ENCODE measurements at places on chromosomes 5 and 9.

- DNase-seq = no peak
Observed at GRCh38 chr5:154164249-154164581, 26.3 kb upstream of the GALNT10 start.

GRCh38 chr9:13879981-13880380 lies 434.0 kb downstream of the NFIB start:
- no peak for DNase-seq

DNA sequence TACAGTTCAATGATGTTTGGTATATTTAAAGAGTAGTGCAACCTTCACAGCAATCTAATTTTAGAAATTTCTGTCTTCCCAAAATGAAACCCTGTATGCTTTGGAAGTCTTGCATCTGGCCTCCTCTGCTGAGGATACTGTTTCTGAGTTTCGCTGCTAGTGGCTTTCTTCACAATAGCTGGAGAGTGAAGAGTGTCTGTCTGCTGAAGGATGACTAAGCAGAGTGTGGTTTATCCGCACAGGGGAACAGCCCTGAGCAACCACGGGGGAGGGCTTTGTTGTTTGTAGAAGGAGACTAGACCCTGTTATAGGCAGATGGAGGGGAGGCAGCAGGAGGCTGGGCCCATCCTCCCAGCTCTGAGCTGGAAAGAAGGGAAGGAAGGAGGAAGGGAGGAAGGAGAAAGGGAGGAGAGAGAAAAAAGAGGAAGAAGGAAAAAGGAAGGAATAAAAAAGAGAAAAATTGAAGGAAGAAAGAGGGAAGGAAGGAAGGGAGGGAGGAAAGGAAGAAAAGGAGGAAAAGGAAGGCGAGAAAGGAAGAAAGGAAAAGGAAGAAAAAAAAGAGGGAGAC lies 10.5 kb upstream of the IRX2 start:
- no peak for DNase-seq

DNA sequence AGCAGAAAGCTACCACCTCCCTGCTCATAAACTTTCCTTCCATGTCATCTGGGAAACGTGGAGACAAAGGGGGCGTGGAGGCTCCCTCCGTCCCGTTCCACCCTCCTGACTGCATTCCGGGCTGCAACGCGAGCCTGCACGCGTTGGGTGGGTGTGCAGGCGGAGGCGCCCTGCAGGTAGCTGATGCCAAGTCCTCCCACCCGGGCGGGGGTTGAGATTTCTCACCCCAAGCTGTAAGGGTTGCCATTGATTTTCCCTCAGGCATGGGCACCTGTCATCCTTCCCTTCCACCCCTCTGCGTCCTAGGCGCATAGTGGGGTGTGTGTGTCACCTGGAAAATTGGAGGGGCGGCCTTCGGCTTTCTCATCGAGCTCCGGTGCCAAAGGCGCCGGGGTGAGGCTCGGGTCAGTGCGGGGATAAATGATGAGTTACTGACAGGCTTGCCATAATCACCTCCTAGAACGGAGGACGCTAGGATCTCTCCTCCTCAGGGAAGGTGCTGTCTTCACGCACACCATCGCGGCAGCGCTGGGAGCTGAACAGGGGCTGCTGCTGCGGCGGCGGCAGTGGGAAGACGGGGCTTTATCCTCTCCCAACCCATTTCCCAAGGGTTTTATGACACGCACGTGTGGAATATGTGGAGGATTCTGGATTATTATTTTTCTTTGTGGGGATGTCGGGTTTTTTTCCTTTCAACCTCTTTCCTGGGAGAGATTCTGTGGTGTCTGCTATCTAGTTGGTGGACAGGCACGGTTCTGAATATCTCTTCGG lies 973 bp downstream of the PLPPR1 start:
- DNase-seq = no peak

DNA sequence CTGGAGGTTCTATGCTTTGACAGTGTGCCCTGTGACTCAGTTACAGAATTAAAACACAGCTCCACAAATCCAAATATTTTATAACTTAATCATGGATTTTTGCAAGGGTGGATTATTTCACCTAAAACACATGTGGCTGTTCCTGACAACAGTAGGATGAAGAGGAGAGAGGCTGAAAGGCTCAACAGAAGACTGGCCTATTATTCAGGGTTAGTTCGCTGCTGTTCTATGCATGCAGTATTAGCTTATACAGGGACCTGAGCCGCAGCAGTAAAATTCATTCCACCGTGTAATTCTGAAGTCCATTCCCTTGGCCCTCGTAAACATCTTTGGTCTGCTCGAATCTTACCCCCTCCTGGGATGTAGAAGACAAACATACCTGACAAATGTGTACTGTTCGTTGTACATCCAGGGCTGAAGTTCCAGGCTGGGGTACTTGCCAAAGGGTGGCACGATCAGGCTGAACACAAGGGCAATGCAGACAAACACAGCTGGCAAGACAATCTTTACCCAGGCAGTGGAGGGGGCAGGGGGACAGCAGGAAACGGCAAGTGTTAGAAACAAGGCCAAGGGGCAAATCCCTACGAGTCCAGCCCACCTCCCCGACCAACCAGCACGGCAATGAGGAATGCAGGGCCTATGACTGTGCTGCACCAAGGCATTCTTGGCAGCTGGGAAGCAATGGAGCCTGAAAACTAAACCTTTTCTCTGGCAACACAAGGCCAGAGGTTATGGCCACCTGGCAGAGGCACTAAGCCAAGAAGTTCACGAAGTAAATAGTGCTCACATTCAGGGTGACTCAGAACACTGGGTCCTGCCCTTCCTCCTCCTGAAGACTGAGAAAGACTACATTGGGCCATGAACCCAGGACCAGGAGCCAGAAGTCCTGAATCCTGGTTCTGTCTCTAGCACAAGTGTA lies 46.8 kb downstream of the NIPSNAP3B start:
- no peak for DNase-seq

DNA sequence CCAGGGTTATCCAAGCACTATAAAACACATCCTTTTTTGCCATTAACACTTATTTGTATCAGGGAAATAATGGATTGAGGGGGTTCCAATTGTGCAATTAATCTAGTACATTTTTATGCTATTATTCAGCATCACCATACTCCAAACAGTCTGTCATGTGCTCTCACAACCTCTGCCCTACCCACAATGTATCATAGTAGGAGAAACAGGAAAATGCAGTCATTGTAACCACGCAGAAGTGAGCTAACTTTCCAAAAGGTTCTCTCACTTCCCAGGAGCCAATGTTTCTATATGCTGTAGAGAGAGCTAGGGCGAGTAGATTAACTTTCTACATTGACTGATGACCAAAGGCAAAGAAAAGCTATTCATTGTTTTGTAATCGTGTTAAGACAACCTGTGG lies 29.8 kb downstream of the DAB2 start:
- DNase-seq = no peak

DNA sequence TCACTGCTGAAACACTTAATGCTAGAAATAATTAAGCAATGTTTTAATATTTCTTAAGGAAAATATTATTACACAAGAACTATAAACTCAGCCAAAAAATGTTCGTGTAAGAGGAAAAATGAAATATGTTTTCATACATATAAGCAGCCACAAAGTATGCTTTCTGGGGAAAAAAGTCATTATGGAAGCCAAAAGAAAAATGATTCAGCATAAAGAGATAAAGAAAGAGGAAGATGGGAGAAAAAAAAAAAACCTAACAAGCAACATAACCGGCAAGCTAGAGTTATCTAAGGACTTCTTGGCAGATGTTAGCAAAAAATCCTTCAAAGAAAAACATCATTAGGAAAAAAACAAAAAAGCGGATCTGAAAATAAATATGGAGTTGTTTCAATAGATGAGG lies 179.1 kb downstream of the MUSK start:
- DNase-seq = no peak

DNA sequence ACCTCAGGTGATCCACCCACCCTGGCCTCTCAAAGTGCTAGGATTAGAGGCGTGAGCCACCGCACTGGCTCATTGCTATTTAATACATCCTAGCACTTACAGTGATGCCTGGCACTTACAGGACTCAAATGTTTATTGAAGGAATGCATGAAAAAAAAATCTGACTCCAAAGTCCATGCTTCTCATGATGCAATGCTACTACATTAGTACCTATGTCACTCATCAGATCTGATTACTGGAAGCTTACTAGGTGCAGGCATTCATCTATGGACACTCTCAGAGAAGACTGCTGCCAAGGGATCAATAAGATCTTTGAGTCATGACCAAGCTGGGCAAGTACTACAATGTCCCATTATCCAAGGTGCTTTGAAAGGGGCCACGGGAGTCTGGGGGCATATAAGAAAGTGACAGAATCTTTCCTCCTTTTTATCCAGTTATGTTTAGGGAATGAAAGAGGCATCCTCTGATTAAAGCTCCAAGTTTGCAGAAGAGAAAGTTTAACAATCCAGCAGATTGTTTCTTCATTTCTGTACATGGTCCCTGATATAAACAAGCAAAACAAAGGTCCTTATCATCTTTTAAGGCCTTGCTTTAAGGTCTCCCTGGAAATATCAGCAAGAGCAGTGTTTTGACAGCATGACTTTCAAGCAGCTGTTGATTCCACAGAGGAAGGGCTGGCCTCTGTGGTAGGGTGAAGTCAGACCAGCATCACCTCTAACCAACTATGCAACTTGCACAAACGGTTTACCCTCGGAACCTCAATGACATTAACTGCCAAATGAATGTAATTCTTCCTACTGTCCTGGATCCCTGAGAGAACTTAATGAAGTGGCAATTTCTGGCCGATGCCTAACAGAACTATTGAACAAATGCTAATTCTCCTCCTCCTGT lies 35.9 kb downstream of the ARPC5L start:
- DNase-seq = no peak

- DNase-seq = no peak
Observed at GRCh38 chr5:124310453-124310852, 436.0 kb downstream of the ZNF608 start.

- no peak for DNase-seq
Observed at GRCh38 chr5:163544041-163544440, 38.6 kb downstream of the MAT2B start.

DNA sequence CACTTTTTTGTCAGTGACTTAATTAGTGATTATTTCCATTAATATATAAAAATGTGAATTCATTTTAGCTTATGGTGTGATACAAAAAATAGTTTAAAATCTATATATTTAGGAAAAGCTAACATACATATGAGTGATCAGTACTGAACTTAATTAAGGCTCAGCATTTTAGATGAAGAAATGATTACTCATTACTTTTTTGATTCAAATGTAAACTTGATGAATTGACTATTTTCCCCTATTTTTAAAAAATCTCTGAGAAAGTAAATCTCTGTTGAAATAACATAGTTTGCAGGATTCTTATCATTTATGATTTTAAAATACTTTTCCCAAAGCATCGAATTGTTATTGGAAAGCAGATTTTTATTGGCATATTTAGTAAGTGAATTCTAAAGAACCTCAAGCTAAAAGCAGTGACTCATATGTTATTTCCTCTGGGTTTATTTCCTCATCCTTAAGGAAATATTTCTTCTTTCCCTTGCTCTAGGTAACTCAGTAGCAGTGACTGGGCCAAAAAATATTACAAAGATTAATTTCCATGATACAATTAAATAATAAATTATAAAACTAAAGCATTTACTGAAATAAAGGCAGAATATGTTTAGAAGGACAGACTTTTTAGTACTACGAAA lies 290.6 kb downstream of the FER start:
- no peak for DNase-seq

DNA sequence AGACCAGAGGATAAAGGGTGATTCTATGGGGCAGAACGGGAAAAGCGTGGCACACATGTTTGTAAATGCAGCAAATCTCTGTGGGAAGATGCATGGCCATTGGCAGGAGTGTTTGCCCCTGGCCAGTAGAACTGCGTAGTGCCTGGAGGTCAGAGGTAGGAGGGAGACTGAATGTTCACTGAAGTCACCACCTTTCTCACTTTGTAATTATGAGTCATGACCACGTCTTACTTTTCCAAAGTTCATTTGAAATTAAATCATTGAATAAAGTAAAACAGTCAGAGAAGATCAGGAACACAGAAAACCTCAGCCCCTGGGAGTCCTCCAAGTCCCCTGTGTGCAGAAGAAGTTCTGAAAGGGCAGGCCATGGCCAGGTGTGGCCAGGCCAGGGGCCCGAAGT lies 4.6 kb downstream of the PTGES start:
- DNase-seq = no peak

GRCh38 chr9:126695701-126696400 lies 82.1 kb downstream of the LMX1B start:
- no peak for DNase-seq

DNA sequence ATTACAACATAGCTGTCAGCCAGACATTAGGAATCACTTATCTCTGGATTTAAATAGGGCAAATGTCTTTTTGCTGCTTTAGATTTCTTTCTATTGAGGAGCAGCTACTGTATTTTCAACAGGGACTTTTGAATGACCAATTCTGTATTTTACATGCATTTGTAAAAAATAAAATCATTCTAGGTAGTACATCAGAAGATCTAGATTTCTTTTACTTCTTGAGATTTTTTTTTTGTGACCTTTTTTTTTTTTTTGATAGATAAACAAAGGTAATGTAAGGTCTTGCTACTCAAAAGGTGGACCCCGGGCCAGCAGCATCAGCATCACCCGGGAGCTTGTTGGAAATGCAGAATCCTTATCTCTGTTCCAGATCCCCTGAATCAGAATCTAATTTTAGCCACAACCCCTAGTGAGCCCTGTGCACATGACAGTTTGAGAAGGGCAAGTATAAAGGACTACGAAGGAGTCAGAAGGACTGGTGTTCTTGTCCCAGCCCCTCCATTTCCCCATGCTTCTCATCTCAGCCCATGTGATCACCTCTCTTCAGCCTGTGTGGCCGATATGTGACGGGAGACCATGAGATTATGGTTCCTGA lies 37.7 kb upstream of the CKMT2 start:
- no peak for DNase-seq

- DNase-seq = peak; percentile 7
Observed at GRCh38 chr5:443239-444151, 519 bp downstream of the EXOC3 start.

- no peak for DNase-seq
Observed at GRCh38 chr9:88388886-88389605, 802 bp downstream of the SPIN1 start.

DNA sequence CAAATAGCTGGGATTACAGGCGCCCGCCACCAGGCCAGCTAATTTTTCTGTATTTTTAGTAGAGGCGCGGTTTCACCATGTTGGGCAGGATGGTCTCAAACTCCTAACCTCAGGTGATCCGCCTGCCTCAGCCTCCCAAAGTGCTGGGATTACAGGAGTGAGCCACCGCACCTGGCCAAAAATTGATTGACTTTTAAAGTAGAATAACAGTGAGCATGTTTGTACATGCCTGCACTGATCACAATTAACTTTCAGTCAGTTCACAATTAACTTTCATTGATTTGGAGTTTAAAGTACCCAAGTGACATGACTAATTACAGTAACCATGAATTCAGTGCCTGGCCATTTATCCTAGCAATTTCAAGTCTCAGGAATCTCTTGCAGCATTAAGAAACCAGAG lies 61.3 kb downstream of the ANKH start:
- DNase-seq = no peak

- peak; percentile 56 for DNase-seq
Observed at GRCh38 chr5:132301344-132302271, 7.4 kb downstream of the SLC22A4 start.
